ENCODE measurements at places on chromosomes 3 and 15. TPM values are rescaled to one million over a fixed set of nuclear protein-coding genes. Genes with fewer than 3 reads are reported as not detected.

GRCh38 chr3:141294848-141295247, 63.2 kb downstream of the PXYLP1 start:
- no peaks in the 10 kb centered on the region for H3K27me3 ChIP-seq
- H3K27ac ChIP-seq = peak overlapping the region; percentile 74
- DNase-seq = no peak

- no peaks in the 10 kb centered on the region for H3K36me3 ChIP-seq
- no peaks in the 10 kb centered on the region for H3K27me3 ChIP-seq
- H3K27ac ChIP-seq = no peak overlapping the region
- no peak for DNase-seq
- no peak overlapping the region for H3K4me3 ChIP-seq
Observed at GRCh38 chr3:154588831-154589230, 158.8 kb upstream of the GPR149 start.

- DNase-seq = no peak
- H3K4me3 ChIP-seq = no peak overlapping the region
- no peak overlapping the region for H3K27ac ChIP-seq
- H3K36me3 ChIP-seq = no peaks in the 10 kb centered on the region
- H3K27me3 ChIP-seq = no peaks in the 10 kb centered on the region
Observed at GRCh38 chr3:53597136-53597915, 102.9 kb downstream of the CACNA1D start.

GRCh38 chr15:43249699-43250203, 17.0 kb downstream of the TGM5 start:
- H3K27ac ChIP-seq = no peak overlapping the region
- H3K36me3 ChIP-seq = no peaks in the 10 kb centered on the region
- peaks cover 12% of the 10 kb centered on the region for H3K27me3 ChIP-seq
- H3K4me1 ChIP-seq = peaks cover 25% of the 10 kb centered on the region
- H3K4me3 ChIP-seq = no peak overlapping the region

DNA sequence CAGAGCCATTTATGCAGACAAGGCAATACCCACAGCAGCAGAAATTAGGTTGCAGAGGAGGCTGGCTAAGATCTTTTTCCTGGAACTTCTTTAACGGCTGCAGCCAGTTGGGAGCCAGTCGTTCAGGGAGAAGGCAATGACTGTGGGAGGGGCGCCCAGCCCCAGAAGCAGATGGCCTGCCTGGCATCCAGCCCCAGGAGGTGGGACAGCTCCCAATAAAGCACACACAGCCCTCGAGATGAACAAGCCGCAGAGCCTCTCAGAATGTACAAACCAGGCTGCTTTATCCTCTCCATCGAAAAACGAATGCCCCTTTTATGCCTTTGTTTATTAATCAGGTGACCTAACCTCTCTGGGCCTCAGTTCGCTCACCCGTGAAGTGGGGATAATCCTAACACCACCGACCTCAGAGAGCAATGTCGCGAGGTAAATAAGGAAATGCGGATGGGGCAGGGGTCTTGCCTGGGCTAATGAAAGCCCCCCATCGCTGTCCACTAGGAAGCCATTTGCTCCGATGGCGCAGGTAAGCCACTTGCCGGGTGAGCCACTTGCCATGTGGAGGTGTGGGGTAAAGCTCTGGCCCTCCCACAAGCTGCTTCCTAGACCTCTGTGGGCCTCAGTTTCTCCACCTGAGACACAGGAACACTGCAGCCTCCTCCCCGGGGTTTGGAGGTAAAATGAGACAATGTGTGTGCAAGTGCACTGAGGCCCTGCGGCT, 35.8 kb downstream of the MGLL start:
- H3K4me3 ChIP-seq = no peak overlapping the region
- H3K27ac ChIP-seq = no peak overlapping the region
- no peaks in the 10 kb centered on the region for H3K36me3 ChIP-seq

Gene IL16
- total RNA-seq = 102 TPM

Gene ZKSCAN7
- total RNA-seq = 2.0 TPM

Measured in activated CD4-positive, alpha-beta T cell treated with anti-CD3 and anti-CD28 coated beads for 36 hours (primary cell).